Upper lobe of right lung (tissue), 1 donor: ENCODE measurements at places on chromosomes 7 and 10.

- no peak for DNase-seq
- no peak overlapping the region for H3K27ac ChIP-seq
- H3K36me3 ChIP-seq = no peaks in the 10 kb centered on the region
- H3K27me3 ChIP-seq = no peaks in the 10 kb centered on the region
Measured at GRCh38 chr7:112791465-112792168, 1.4 kb upstream of the TMEM168 start.

- DNase-seq = no peak
- no peaks in the 10 kb centered on the region for H3K4me1 ChIP-seq
- H3K27ac ChIP-seq = no peak overlapping the region
- peaks cover 3% of the 10 kb centered on the region for H3K27me3 ChIP-seq
Measured at GRCh38 chr10:100100651-100101184, 19.0 kb upstream of the CPN1 start.

- H3K4me1 ChIP-seq = no peaks in the 10 kb centered on the region
- H3K4me3 ChIP-seq = no peak overlapping the region
- no peak for DNase-seq
- no peaks in the 10 kb centered on the region for H3K36me3 ChIP-seq
Measured at GRCh38 chr7:70585071-70585470, 546.9 kb upstream of the GALNT17 start.

- H3K27ac ChIP-seq = no peak overlapping the region
- peak; percentile 65 for DNase-seq
- no peaks in the 10 kb centered on the region for H3K27me3 ChIP-seq
- H3K4me1 ChIP-seq = no peaks in the 10 kb centered on the region
Measured at GRCh38 chr7:114865564-114865963, 56.3 kb upstream of the MDFIC start.

DNA sequence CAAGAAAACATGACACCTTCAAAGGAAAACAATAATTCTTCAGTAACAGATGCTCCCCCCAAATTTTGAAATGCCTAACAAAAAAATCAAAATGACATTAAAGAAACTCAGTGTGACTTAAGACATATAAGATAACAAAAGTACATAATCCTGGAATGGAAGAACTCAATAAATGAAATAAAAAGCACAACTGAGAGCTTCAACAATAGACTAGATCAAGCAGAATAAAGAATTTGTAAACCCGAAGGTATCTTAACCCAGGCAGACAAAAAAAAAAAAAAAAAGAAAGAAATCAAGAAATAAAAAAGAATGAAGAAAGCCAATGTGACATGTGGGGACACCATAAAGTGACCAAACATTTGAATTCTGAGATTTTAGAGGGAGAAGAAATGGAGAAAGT is 27.7 kb upstream of the LRRD1 start:
- peaks cover 61% of the 10 kb centered on the region for H3K36me3 ChIP-seq
- H3K27ac ChIP-seq = no peak overlapping the region
- no peaks in the 10 kb centered on the region for H3K4me1 ChIP-seq
- no peak overlapping the region for H3K4me3 ChIP-seq

GRCh38 chr10:86723009-86723408 is 33.4 kb upstream of the BMPR1A start:
- DNase-seq = no peak
- H3K4me3 ChIP-seq = no peak overlapping the region
- no peaks in the 10 kb centered on the region for H3K27me3 ChIP-seq
- H3K4me1 ChIP-seq = no peaks in the 10 kb centered on the region
- H3K36me3 ChIP-seq = no peaks in the 10 kb centered on the region

GRCh38 chr7:25596443-25596842 is 368.2 kb upstream of the NPVF start:
- no peaks in the 10 kb centered on the region for H3K4me1 ChIP-seq
- DNase-seq = no peak
- no peaks in the 10 kb centered on the region for H3K27me3 ChIP-seq
- H3K4me3 ChIP-seq = no peak overlapping the region
- H3K27ac ChIP-seq = no peak overlapping the region

DNA sequence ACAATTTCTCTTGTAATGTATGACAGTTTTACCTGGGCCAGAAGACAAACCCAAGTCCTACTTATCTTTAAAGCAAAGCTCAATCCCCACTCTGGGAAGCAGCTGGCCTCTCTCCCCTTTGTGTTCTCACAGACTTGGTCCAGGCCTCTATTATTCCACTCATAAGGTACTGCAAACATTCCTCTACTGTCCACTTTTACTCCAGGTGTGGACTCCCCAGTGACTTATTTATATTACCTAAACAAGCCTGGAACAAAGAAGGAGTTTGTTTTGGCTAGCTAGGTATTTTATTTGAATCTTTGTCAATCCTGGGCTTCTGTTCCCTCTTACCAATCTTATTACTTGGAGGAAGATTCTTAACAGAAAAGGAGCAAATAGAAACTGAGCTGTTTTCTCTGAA is 163.5 kb downstream of the SKAP2 start:
- no peaks in the 10 kb centered on the region for H3K27me3 ChIP-seq
- H3K27ac ChIP-seq = no peak overlapping the region
- H3K4me3 ChIP-seq = no peak overlapping the region
- DNase-seq = no peak

GRCh38 chr10:17512341-17513001 is 58.1 kb upstream of the ST8SIA6 start:
- H3K4me3 ChIP-seq = no peak overlapping the region
- no peaks in the 10 kb centered on the region for H3K27me3 ChIP-seq
- peaks cover 5% of the 10 kb centered on the region for H3K4me1 ChIP-seq
- DNase-seq = no peak
- no peak overlapping the region for H3K27ac ChIP-seq

- no peaks in the 10 kb centered on the region for H3K4me1 ChIP-seq
- no peaks in the 10 kb centered on the region for H3K27me3 ChIP-seq
- no peak overlapping the region for H3K27ac ChIP-seq
- no peak overlapping the region for H3K4me3 ChIP-seq
- H3K36me3 ChIP-seq = no peaks in the 10 kb centered on the region
Measured at GRCh38 chr10:4431114-4431863, 394.7 kb upstream of the AKR1E2 start.

DNA sequence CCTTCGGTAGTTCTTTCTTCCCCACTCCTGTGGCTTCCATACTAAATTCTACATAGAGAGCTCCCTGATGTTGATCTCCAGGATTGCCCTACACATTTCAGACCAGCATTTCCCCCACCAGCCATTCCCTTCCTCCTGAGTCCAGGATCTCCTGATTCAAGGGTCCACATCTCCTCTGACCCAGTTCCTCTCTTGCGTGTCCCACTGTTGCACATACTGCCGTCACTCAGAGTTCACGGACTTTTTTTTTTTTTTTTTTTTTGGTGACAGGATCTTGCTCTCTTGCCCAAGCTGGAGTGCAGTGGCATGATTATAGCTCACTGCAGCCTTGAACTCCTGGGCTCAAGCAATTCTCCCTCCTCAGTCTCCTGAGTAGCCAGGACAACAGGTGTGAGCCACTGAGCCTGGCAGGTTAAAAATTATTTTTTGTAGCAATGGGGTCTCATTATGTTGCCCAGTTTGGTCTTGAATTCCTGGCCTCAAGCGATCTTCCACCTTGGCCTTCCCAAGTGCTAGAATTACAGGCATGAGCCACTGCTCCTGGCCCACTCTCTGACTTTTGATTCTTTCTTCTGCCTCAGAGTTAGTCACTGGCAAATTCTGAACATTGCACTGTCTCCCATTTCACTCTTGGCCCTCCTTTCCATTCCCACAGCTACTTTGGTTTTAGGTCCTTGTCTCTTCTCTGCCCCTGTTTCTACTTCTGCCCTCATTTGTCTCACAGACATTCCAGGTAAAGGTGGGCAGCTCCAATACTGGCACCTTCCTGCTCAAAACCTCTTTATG is 29.6 kb upstream of the ZRANB1 start:
- H3K4me3 ChIP-seq = no peak overlapping the region
- peaks cover 19% of the 10 kb centered on the region for H3K4me1 ChIP-seq
- peak overlapping the region; percentile 65 for H3K27ac ChIP-seq

DNA sequence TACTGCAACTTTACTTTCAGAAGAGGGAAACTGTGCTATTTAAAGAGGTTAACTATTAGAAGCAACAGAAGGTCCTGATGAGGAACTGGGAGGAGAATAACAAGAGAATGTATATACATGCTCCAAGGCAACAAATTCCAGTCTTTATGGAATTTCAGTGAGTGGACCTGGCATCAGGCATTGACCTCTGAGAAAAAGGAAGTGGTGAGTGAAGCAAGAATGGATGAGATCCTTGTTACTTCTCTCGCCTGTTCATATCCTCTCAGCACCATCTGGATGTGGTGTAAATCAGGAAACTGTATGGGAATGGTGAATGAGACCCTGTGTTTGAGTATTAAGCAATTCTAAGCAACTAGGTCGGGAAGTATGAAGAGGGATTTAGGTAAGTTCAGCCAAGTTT is 30.3 kb upstream of the KBTBD2 start:
- H3K36me3 ChIP-seq = peaks cover 63% of the 10 kb centered on the region
- no peak for DNase-seq
- no peaks in the 10 kb centered on the region for H3K4me1 ChIP-seq
- no peak overlapping the region for H3K27ac ChIP-seq
- no peak overlapping the region for H3K4me3 ChIP-seq

GRCh38 chr10:62614389-62615157 is 189.9 kb upstream of the ADO start:
- H3K27ac ChIP-seq = no peak overlapping the region
- no peaks in the 10 kb centered on the region for H3K36me3 ChIP-seq
- H3K27me3 ChIP-seq = no peaks in the 10 kb centered on the region
- H3K4me1 ChIP-seq = peaks cover 9% of the 10 kb centered on the region

GRCh38 chr7:45574669-45575500 is 717 bp downstream of the ADCY1 start:
- no peak for DNase-seq
- H3K4me1 ChIP-seq = peaks cover 8% of the 10 kb centered on the region
- H3K36me3 ChIP-seq = no peaks in the 10 kb centered on the region
- H3K4me3 ChIP-seq = peak overlapping the region; percentile 50

- H3K27me3 ChIP-seq = no peaks in the 10 kb centered on the region
- H3K36me3 ChIP-seq = peaks cover 63% of the 10 kb centered on the region
- peaks cover 11% of the 10 kb centered on the region for H3K4me1 ChIP-seq
- no peak for DNase-seq
Measured at GRCh38 chr10:29482591-29483431, 152.0 kb downstream of the SVIL start.

DNA sequence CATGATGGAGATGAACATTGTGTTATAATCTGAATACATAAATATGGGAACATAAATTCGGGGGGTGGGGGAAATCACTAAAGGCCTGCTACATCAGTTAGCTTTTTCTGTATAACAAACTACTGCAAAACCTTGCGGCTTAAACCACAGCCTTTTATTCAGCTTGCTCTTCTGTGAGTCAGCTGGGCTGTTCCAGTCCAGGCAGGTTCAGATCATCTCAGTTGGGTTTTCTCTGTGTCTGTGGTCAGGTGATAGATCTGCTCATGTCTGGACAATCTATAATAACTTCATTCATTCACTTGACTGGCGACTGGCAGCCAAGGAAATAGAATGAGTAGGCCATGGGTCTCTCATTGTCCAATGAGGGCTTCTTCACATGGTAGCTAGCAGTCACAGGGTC is 23.5 kb downstream of the HTR7 start:
- no peaks in the 10 kb centered on the region for H3K4me1 ChIP-seq
- H3K4me3 ChIP-seq = no peak overlapping the region
- H3K27ac ChIP-seq = no peak overlapping the region
- DNase-seq = no peak
- H3K27me3 ChIP-seq = no peaks in the 10 kb centered on the region

DNA sequence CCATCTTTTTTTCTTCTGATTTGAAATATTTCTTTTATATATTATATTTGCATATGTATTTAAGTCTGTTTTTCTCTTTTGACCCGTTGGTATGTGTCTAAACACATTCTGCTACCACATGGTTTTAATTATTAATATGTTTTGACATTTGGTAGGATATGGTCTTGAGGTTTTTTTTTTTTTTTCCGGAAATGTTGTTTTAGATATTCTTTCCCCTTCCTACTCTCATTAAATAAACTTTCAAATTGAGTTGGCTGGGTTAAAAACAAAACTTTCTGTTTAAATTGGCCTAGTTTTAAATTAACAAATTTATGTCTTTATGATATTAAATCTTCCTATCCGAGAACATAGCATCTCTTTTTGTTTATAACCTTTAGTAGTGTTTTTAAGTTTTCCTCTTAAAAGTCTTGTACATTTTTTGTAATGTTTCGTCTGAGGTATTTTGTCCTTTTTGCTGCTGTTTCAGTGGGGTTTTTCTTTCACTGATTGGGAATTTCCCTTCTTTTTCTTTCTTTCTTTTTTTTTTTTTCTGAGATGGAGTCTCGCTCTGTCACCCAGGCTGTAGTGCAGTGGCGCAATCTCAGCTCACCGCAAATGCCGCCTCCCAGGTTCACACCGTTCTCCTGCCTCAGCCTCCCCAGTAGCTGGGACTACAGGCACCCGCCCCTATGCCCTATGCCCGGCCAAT is 25.4 kb downstream of the STAM start:
- H3K4me3 ChIP-seq = no peak overlapping the region
- no peaks in the 10 kb centered on the region for H3K27me3 ChIP-seq
- DNase-seq = no peak

GRCh38 chr7:47027695-47028240 is 554.1 kb downstream of the TNS3 start:
- H3K4me1 ChIP-seq = no peaks in the 10 kb centered on the region
- H3K36me3 ChIP-seq = no peaks in the 10 kb centered on the region
- H3K27me3 ChIP-seq = no peaks in the 10 kb centered on the region
- no peak overlapping the region for H3K27ac ChIP-seq

- H3K4me3 ChIP-seq = no peak overlapping the region
- no peaks in the 10 kb centered on the region for H3K4me1 ChIP-seq
- no peak overlapping the region for H3K27ac ChIP-seq
- H3K36me3 ChIP-seq = no peaks in the 10 kb centered on the region
- peaks cover under 1% of the 10 kb centered on the region for H3K27me3 ChIP-seq
Measured at GRCh38 chr7:39808796-39809481, 141.1 kb upstream of the CDK13 start.

DNA sequence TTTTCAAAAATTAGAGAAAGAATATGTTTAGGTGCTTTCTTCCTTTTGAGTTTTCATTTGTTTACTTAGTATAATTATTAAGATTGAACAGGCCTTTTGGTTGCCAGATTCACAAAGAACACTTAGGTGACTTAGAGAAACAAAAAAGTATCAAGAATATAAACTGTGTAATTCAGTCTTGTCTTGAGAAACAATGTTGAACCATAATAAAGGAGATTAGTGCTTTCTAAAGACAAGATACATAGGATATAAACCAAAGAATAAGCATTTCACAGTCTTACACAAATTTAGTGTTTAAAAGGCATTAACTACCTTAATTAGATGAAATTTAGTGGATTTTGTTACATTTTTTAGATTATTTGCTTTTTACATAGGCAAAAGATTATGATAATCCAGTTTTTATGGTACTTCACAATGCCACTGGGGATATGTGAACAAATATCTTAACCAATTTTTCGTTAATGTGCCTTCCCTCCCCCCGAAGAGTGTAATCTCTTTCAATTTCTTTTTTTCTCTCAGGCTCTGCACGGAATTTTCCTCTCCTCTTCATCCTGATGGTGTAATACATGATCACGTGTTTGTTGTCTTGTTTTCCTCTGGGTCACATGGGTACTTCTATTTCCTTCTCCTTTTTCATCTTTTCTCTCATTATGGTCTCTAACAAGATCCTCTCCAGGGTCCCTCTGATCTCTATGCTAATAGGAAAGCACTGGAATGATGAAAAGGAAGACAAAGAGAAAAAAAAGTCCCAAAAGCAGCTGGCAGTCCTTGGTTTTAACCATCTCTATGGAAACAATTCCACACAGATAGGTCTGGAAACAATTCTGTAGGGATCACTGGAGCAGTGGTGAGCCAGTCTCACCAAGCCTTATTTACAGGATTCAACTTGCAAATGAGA is 3.7 kb upstream of the HNRNPH3 start:
- H3K36me3 ChIP-seq = no peaks in the 10 kb centered on the region
- no peaks in the 10 kb centered on the region for H3K27me3 ChIP-seq
- H3K27ac ChIP-seq = peak overlapping the region; percentile 81
- DNase-seq = no peak
- H3K4me1 ChIP-seq = peaks cover 24% of the 10 kb centered on the region
- H3K4me3 ChIP-seq = peak overlapping the region; percentile 25
